ENCODE measurements at places on chromosomes 1 and 21.
A peak's percentile ranks its signal among the peaks of the same experiment; 100 is the strongest.

DNA sequence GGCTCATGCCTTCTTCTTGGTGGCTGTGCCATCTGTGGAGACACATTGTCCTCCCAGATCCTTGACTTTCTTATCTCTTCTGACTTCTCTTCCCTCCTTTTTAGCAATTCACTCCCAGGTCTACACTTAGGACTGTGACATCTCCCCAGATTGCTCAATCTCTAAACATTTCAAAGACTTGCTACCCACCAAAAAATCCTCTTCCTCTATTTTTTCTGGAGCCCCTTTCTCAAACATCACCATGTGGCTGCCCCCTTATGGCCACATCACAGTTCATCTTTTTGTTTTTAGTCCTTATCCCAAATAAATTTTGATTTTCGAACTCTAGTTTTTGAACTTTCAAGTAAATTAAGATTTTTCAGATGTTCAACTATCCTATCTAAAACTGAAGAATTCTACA lies 148.6 kb upstream of the HOOK1 start:
- no peak for DNase-seq

DNA sequence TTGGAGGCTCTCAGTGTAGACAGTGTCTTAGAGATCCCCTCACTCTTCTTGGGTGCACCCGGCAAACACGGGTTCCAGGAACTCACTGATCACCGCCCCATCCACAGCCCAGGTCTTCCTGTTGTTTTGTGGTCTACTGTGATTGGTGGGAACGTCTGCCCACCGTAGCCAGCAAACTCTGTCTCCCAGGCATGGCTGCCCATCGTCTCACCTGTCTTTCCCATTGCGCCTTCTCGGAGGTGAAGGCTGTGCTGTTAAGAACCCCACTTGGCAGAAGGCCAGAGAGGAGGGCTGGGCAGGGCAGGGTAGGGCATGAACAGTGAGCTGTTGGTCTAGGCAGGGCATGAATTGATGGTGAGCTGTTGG lies 14.1 kb upstream of the KCNA2 start:
- no peak for DNase-seq

GRCh38 chr1:943545-944340 lies 15.3 kb downstream of the NOC2L start:
- no peak for DNase-seq

DNA sequence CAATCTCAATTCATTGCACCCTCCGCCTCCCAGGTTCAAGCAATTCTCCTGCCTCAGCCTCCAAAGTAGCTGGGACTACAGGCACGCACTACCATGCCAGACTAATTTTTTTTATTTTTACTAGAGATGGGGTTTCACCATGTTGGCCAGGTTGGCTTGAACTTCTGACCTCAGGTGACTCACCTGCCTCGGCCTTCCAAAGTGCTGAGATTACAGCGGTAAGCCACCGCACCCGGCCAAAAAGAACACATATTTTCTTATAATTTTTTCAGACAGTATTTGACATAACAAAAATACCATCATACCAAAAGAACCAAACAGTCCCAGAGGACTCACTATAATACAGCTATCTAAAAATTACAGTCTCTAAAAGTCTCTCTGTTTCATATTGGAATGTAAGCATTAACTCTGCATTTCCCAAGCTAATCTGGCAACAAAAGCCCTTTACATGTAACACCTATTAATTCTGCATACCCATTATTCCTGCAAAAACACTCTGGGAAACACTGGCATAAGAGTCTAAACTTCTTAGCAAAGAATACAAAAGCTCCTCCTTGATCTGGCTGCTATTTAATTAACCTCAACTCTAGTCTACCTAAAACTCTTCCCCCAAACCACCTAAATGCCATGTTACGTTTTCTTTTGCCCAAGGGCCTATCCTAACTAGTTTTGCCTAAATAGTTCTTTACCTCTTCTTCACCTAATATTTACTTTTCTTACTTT lies 26.9 kb downstream of the WDR26 start:
- DNase-seq: no peak

- peak; percentile 97 for DNase-seq
Observed at GRCh38 chr1:17128361-17128760, 9.1 kb upstream of the PADI2 start.

DNA sequence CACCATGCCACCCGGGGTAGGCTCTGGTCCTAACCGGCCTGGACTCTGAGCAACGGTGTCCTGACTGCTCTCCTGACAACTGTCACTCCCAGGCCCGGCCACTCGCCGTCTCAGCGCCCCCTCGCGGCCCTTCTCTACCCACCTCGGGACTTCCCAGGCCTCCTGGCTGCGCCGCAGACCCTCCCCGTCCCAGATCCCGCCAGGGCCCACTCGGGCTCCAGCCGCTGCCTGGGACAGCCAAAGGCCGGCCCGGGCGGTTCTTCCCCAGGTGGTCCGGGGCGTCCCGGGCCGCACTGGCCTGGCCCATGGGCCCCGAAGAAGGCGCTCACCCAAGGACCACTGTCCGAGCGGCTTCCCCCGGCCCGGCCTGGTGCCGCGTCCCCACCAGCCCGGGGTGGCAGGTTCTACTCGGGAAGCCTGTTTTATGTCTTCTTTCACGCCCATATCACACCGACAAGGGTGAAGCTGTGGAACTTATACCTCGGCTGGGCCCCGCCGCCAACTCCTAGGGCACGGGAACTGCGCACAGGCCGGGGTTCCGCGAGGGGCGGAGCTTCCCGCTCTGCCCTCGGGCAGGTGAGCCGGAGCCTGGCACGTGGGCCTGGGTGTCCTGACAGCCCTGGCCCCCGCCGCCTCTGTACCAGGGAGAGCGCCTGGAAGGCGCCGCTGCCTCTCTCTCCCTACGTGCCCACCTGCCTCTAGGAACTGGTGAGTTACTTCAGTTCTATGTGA lies 138.3 kb downstream of the TTLL7 start:
- DNase-seq: peak; percentile 50

GRCh38 chr1:10943991-10944730 lies 68.3 kb upstream of the TARDBP start:
- DNase-seq: peak; percentile 7

GRCh38 chr1:228085287-228085951 lies 2.9 kb downstream of the ARF1 start:
- DNase-seq: peak; percentile 90

- DNase-seq: no peak
Observed at GRCh38 chr1:52474807-52475206, 70.4 kb downstream of the PRPF38A start.

- DNase-seq: no peak
Observed at GRCh38 chr1:19067182-19067911, 110.9 kb upstream of the IFFO2 start.

DNA sequence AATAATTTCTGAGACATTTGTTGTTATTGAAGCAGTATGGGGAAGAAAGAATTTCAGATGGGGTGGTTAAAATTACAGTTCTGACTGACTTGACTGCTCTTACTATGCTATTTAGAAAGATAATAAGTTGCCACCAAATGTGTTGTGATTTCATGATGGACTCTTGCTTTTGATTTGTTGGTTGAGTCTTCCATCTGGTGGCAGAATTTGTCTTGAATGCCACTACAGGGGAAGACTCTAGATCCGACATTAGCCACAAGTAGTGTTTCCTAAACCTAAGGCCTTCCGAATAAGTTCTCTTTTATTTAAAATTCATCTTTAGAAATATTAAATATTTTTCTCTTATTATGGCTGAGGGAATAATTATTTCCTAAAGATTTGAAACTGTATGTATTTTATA lies 190.9 kb upstream of the ADGRL4 start:
- peak; percentile 75 for DNase-seq

DNA sequence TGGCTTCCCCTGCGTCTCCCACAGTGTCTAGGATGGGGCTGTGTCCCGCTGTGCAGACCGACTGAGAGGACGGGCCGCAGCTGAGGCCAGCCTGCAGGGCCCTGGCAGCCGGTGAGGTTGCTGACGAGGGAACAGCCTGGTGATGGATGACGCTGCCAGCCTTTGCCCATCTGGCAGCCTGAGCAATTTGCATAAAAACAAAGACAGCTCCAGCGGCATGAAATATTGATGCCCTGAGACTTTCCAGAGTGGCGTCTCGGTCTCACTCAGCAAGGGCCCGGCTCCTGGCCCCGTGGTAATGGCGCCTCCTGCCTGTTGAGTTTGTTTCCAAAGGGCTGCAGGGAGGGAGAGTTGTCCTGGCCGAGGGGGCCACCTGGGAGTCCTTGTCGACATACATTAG lies 19.1 kb upstream of the KCNA10 start:
- DNase-seq: no peak

DNA sequence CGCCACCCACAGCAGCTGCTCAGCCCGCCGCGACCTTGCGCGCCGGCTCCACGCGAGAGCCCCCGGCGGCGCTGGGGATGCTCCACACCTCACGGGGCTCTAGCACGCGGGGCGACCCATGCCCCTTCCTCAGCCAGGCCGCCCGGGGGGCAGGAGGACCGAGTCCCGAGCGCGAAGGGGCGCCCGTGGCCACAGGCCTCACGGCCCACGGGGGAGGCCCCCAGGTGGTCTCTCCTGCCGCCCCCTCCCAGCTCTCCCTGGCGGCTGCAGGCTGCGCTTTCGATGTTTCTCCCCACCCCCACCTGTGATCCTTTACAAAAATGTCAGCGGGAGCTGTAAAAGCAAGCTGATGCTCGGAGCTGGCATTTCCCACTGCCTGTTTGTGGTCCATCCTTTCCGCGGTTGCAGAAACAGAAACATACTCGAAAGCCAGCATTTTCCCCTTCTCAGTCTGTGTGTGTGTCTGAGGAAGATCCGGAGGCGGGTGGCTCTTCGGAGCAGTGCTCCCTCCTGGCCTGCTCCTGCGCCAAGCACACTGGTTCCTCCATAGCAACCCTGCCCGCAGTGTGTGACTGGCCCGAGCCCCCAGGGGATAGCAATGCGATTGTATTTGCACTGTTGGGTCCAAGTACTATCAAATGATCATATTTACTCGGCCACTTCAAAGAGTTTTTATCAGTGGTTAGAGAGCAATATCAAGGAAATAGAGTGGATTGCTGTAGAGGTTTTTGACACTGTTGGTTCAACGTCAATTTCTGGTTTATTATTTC lies 2.1 kb downstream of the KIF26B start:
- peak; percentile 42 for DNase-seq

DNA sequence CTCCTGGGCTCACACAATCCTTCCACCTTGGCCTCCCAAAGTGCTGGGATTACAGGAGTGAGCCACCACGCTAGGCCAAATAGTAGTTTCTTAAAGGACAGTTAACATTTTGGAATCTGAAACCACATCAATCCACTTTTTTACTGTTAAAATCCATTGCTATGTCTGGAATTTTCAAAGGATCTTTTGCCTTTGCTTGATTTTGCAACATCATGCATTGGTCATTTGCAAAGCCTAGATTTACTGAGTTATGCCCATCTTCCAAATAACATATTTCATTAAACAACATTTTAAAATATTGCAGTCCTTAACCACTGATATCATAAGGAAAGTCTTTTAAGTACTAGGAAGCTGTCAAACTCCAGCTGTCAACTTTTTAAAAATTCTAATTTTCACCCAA lies 3.3 kb downstream of the POGZ start:
- DNase-seq: no peak

DNA sequence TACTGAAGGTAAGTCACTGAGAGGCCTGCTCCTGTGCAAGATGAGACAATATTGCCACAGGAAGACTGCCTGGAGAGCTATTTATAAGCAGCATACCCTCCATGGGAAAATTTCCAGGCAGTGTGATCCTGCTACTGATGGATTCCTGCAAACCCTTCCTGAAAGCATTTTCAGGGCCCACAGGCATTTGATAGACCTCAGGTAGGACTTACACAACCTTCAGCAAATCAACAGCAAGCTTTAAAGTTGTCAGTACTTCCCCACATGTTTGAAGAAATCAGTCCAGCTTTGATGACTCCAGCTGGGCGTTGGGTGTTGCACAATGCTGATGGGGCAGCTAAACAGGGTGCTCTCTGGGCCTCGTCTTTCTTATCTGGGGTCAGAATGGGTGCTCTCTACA lies 108.8 kb downstream of the PLXNA2 start:
- peak; percentile 48 for DNase-seq

- DNase-seq: no peak
Observed at GRCh38 chr1:182677397-182678098, 6.8 kb downstream of the RGS8 start.

DNA sequence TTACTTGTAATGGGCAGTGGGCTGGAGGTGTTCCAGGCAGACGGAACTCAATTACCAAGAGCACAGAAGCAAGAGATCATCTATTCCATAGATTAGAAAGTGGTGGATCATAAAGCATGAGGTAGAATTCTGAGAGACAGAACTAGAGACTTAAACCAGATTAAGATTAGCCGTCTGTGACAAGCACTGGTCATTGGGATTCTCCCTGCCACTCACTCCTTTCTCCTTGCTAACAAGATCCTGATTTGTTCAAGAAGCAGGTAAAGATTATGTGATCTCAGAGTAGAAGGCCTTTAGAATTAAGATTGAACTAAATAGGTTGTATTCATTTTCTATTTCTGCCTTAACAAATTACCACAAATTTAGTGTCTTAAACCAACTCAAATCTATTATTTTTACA lies 1.5 kb upstream of the HSPA13 start:
- no peak for DNase-seq

- peak; percentile 40 for DNase-seq
Observed at GRCh38 chr1:154765970-154766369, 104.1 kb downstream of the KCNN3 start.

GRCh38 chr1:11828511-11828910 lies 19.1 kb downstream of the NPPA start:
- no peak for DNase-seq

DNA sequence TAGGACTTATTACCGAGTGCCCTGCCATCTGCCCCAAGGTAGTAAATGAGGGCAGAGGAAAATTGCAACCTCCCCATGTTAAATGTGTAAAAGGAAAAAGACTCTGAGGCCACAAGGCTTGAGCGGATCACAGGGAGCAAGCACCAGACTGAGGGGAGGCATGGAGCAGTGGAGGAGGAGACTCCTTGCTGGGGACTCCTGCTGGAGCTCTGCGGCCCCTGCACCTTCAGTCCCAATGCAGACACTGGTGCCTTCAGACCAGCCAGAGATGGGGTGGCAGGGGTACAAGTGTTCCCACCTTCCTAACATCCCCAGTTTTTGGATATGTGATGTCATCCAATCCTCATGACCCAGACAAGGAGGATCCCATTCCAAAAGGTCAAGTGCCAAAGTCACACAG lies 128.4 kb upstream of the NGF start:
- DNase-seq: no peak

DNA sequence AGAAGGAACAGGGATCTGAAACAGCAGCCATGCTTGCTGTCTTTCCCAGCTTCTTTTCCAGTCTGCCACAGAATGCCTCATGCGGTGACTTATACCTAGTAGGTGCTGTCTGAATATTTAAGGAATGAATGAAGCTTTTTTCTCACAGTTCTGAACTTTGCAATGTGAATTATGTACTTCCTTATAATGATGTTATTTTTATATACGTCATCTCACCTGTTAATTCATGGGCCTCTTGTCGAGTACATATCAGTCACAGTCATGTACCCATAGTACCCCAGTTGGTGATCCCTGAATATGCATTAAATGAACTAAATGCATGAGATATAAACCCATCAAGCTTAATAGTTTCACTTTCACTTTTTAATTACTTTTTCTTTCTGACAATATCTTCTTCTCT lies 132.7 kb downstream of the NTNG1 start:
- no peak for DNase-seq

GRCh38 chr1:12009318-12009947 lies 9.9 kb upstream of the MIIP start:
- DNase-seq: no peak
